Stimulated activated effector memory CD8-positive, alpha-beta T cell treated with anti-CD3 and anti-CD28 coated beads, Interleukin-12 subunit alpha, Interleukin-12 subunit beta, amount 100 ng/mL, for 72 hours (primary cell): ENCODE measurements at places on chromosomes 7 and 10.

DNA sequence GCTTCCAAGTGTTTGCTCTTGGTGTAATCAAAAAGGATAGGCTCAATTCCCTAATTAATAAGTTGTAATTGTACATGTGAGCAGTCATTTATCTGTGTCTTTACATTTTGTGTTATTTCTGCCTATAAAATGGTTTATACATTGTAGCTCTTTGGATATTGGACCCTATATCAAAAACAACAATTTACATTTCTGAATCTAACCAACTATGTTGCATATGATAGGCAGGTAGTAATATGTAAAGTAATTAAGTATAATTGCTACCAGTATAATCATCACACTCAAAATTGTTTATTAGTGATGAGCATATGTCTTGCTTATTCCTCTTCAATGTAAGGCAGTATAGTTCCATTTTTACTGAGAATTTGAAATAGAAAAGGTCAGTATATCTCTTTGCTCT is 13.8 kb downstream of the AKR1C1 start:
- no peak for DNase-seq

DNA sequence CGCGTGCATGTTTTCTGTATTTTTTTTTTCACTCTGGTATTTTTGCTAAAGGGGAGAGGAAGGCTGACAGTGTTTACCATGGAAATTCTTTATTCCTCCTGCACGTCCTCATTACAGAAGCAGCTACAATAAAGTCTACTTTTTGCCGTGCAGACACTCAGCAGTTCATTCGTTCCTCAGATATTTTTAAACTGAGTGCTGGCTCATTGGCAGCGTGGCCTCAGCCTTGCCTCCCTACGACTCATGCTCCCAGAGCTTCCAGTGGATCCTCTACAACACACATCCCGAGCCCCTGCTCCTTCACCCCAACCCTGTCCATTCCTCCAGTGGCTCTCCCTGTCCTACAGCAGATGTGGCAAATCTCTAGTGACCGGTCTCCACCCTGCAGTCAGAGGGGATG is 239.2 kb upstream of the ZMIZ1 start:
- no peak for DNase-seq

DNA sequence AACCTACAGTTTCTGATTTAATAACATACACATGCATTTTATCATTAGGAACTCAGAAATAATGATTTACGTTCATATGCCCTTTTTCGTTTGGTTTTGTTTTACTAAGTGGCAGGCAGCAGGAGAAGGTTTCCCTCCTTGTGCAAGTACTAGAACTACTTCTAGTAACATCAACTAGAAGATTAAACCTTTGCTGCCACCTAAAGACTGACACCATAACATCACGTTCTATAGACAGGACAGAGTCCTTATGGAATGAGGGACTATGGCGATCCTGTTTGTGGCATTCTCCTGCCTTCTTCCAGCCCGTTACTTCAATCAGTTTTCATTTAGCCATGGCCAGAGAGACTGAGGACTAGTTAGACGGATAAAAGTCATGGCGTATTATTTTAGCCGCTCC is 53.2 kb downstream of the GAD2 start:
- no peak for DNase-seq

DNA sequence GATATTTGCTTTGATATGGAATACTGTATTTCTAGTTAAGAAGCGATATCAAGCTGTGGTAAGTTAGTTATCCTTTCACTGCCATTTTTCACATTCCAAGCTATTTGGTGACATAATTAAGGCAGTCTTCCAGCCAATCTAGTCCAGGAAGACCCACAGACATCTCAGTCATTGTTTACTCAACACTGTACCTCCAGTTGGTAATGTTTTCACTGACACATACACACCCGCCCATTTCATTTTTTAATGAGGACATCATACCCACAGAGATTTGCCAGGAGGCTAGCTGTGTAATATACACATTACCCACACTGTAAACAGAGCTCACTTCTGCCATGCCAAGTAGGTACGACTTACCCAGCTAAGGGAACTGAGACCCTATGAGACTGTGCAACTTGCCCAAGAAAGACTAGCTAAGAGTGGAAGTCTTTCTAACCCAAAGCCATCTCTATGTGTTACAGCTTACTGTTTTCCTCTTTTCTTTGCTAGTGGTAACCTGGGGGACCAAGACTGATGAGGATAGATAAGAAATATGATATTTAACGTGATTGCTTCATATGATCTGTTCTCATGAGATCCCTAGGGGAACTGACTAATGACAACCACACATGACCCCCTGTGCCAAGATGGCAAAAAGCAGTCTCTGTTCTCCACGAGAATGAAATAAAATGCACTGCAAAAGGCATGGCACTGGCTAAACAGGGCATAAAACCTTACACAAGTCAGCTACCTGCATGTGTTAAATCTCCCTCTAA is 179.0 kb downstream of the DGKI start:
- no peak for DNase-seq

GRCh38 chr7:71801976-71802375 is 610.2 kb downstream of the CALN1 start:
- DNase-seq, result no peak
